Suppressor macrophage treated with lipopolysaccharide for 4 hours (primary cell): ENCODE measurements at places on chromosomes 12 and 14.

- no peak for DNase-seq
Measured at GRCh38 chr14:96744262-96744661, 52.9 kb upstream of the VRK1 start.

GRCh38 chr14:38605193-38606114 lies 349.6 kb upstream of the CLEC14A start:
- DNase-seq = no peak

DNA sequence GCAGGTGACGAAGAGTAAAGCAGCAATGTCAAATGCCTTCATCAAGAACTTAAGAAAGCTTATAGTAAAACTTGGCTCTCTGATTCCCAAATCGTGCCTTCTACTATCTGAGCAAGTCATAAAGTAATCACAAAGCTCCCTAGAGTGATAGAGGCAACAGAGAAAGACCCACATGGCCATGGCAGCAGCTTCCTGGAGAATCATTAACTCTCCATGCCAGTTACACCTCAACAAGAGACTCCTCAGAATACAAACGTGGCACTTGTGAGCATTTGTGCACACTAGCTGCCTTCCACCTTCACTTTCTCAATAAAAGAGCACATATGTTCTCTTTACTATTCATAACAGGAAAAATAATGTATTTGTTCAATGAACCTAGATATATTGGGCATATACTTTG lies 48.0 kb downstream of the PLCZ1 start:
- DNase-seq = no peak

GRCh38 chr14:78530078-78530477 lies 359.9 kb downstream of the NRXN3 start:
- peak; percentile 19 for DNase-seq

GRCh38 chr12:102169922-102170621 lies 27.6 kb downstream of the PMCH start:
- peak; percentile 30 for DNase-seq

- DNase-seq = peak; percentile 86
Measured at GRCh38 chr12:124381456-124382296, 86.8 kb downstream of the RFLNA start.

- DNase-seq = no peak
Measured at GRCh38 chr12:4817880-4818279, 91.8 kb upstream of the KCNA1 start.

DNA sequence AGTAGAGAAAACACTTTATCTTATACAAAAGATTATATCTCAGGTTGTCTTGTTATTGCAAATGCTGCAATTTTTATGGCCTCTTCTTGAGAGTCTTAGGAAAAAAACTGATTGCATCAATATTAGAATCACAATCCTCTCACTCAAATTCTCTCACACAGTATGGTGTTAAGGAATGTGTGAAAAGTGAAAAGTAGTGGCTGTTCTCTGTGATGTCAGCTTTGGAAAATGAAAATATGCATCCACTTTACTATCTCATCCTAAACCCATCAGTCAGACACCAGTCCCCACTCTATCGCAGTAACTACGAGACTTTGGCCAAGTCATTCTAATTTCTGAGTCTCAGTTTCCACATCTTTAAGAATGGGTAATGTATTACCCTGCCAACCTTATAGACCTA lies 32.6 kb upstream of the NTF3 start:
- DNase-seq = no peak

GRCh38 chr12:113184098-113184899 lies 979 bp downstream of the DDX54 start:
- DNase-seq = no peak
